ENCODE measurements at places on chromosomes 16 and 17.
A peak's percentile ranks its signal among the peaks of the same experiment; 100 is the strongest.

- no peak for DNase-seq
Measured at GRCh38 chr16:74893541-74893940, 91.4 kb downstream of the WDR59 start.

GRCh38 chr16:50756473-50756872 is 14.6 kb downstream of the CYLD start:
- DNase-seq = no peak

- no peak for DNase-seq
Measured at GRCh38 chr17:83029571-83029970, 49.8 kb upstream of the METRNL start.

GRCh38 chr17:35094902-35095301 is 24.8 kb downstream of the RAD51D start:
- DNase-seq = peak; percentile 57

GRCh38 chr17:42124256-42124655 is 1.7 kb downstream of the HSPB9 start:
- DNase-seq = no peak

- DNase-seq = no peak
Measured at GRCh38 chr16:85309656-85310587, 197.7 kb upstream of the CIBAR2 start.

- DNase-seq = no peak
Measured at GRCh38 chr16:86354641-86355513, 155.4 kb upstream of the FOXF1 start.

DNA sequence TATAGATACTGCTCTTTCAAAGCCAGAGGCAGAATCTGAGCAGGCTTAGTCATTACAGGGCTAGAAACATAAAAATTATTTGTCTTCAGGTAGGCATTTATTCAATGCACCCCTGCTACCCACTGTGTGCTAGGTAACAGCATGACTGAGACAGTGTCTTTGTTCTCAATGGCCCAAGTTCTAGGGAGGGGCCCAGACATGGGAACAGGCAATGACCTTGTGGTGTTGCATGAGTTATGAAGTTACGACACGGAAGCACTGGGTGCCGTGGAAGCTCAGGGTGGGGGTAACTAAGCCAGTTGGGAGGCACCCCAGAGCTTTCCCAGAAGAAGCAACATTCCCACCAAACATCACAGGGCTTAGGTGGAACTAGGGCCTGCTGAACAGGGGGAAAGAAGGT is 87.0 kb downstream of the CPPED1 start:
- no peak for DNase-seq

GRCh38 chr17:33511670-33512069 is 218.6 kb upstream of the ASIC2 start:
- no peak for DNase-seq

GRCh38 chr17:49241692-49242397 is 11.3 kb upstream of the PHOSPHO1 start:
- DNase-seq = no peak
